NCI-H2171 (cell line): ENCODE measurements at places on chromosomes 3 and 15.

DNA sequence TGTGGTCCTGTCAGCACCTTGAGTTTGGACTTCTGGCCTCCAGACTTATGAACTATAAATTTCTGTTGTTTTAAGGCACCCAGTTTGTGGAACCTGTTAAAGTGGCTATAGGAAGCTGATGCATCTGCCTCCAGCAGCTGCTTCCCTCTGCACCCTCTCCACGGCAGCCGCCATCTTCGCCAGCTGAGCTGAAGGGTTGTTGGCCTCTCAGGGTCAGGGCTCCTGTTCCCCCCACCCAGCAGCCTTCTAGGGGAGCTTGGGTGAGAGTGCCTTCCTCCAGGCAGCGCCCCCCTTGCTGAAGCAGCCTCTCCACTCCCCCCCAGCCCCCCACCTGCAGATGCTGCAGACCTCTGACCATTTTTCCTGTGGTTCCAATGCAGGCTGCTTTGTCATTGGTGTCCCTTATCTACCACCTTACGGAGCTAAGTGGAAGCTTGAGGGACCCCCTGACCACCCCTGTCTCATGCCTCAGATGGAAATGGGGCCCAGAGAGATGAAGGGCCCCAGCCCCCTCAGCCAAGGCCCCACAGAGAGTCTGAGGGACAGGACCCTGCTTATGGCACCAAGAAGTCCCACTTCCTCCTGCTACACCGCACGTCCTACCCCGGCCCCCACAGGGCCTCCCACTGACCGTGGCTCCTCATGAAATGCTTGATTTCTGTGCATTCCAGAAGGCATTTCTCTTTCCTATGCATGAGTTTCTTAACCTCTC is 61.4 kb upstream of the TLE3 start:
- DNase-seq: no peak

- no peak for DNase-seq
Measured at GRCh38 chr3:197807969-197808587, 17.0 kb downstream of the LRCH3 start.

DNA sequence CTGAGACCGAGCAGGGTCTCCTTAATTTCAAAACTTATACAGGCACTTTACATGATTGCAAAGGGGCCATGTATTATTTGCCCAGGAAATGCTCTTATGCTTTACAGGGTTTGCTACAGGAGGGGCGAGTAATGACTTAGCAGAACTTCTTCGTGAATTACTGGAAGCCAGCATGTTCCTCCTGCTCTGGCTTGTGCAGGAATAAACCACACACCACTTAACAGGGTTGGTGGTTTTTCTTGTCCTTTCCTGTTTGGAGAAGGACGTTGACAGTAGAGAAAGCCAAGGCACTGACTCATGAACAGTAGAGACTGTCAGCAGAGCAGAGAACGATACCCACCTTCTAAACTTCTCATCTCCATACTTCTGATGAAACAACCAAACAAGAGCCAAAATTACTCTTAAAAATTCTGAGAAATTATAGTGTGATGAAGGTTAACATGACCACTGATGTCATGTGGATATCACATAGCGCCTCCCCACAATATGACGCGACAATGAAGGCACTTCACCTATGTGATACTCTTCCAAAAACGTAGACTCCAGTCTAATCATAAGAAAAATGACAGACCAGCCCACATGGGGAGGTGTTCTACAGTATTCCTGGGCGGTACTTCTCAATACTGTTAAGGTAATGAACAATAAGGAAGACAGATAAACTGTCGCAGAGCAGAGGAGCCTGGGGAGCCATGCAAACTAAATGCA is 24.7 kb upstream of the MCTP2 start:
- no peak for DNase-seq

- no peak for DNase-seq
Measured at GRCh38 chr3:46135475-46135874, 72.6 kb downstream of the CCR1 start.

GRCh38 chr3:107430996-107431245 is 53.7 kb downstream of the CCDC54 start:
- DNase-seq: peak; percentile 12

DNA sequence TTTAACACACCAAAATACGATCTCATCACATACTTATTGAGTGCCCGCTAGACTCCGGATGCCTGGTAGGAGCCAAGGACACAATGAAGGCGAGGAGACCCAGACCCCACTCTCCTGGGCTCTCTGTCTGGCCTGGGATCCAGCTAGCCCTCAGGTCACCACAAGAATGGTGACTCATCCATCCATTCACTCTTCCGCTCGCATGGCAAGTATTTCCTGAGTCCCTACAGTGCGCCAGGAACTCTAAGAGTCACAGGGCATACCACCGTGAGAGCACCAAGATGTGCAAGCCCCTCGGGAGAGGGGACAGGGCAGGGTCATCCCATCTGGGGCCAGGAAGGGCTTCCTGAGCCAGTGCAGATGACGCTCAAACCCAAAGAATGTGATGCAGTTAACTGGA is 101.6 kb upstream of the PRR20G start:
- no peak for DNase-seq

DNA sequence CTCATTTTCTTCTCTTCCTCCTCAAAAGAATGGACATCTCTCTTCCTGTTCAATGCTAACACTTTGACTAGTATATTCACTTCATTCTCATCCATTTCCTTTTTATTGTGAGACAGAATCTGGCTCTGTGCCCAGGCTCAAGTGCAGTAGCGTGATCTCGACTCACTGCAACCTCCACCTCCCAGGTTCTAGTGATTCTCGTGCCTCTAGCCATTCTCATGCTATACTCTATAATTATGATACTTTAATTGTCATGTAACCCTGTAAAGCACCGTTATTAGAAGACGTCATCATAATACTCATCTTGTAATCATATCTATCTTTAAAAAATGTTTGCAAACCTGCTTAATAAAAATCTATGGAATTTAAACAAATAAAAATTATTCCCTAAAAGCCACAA is 107.0 kb downstream of the SHOX2 start:
- DNase-seq: peak; percentile 26

DNA sequence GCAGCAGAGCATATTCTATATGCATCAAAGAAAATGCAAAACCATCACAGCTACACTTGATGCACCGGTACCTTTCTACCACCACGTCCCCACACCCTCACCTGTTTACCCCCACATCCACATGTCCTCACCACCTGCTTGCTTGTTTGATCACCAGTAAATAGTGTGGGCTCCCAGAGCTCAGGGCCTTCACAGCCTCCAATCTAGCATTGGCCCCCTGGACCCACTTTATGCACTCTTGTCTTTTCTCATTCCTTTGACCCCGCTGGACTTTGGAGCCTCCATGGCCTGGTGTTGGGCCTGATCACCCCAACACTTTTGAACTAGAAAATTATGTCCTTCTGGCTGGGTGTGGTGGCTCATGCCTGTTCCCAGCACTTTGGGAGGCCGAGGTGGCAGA is 190.1 kb downstream of the PDE8A start:
- no peak for DNase-seq

DNA sequence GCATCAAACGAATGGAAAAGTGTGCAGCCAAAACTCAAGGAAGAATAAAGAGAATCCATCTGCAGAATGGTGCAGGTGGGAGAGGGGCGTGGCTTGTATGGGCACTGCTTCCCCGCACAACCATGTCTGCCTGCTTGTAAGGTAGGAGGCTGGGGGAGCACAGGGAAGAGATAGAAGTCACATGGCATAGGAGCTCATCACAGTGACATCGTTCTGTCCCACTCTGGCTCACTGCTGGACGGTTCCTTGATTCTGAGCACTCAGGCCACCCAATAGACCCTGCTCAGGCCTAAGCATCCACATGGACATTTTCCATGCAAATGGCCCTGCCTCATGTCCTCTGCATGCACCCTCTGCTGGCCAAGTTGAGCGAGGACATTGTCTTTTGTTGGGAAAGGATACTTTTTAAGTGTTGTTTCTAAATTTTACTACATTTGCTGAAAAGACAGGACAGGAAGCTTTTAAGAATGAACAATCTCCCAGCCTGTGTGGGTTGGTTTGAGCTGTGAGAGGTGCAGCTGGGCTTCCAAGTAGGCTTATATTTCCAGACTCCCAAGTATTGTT is 3.1 kb downstream of the MYLK start:
- no peak for DNase-seq
